ENCODE measurements at places on chromosomes 1 and 21.
A peak's percentile ranks its signal among the peaks of the same experiment; 100 is the strongest.

GRCh38 chr1:61450454-61450853 is 274.5 kb downstream of the TM2D1 start:
- DNase-seq: no peak

DNA sequence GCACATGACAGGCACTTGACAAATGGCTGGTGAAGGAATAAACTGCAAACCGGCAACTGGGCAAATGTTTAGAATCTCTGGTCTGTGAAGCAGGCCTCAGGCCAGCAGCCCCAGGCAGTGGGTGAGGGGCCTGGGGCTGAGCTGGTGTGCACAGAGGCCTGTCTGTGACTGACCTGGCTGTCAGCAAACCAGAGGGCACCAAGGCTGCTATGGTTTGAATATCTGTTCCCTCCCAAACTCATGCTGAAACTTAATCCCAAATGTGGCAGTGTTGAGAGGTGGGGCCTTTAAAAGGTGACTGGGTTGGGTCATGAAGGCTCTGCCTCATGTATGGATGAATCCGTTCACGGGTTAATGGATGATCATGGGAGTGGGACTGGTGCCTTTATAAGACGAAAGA is 139.8 kb downstream of the DMRTB1 start:
- no peak for DNase-seq

GRCh38 chr1:174938281-174939007 is 61.3 kb upstream of the CACYBP start:
- no peak for DNase-seq

GRCh38 chr1:181344091-181344490 is 139.2 kb upstream of the CACNA1E start:
- no peak for DNase-seq

DNA sequence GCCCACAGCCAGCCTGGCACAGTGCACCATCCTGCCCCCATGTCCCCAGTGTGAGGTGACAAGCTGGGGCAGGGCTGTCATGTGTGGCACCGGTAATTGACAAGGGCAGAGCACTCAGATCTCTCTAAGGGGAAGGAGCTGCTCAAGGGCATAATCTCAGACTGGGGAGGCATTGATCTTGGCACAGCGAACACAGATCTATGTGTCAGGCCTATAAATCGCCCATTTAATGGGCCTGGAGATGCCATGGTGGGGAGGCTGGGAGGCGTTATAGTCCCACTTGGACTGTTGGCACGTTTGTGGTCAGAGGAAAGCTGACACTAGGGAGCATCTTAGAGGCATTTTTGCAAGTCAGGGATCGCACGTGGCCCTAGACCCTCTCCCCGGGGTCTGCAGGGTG is 594.1 kb downstream of the PTPRU start:
- DNase-seq: no peak

- no peak for DNase-seq
Measured at GRCh38 chr1:91707114-91707889, 178.6 kb downstream of the TGFBR3 start.

GRCh38 chr1:177427811-177428210 is 257.1 kb downstream of the BRINP2 start:
- DNase-seq: no peak

DNA sequence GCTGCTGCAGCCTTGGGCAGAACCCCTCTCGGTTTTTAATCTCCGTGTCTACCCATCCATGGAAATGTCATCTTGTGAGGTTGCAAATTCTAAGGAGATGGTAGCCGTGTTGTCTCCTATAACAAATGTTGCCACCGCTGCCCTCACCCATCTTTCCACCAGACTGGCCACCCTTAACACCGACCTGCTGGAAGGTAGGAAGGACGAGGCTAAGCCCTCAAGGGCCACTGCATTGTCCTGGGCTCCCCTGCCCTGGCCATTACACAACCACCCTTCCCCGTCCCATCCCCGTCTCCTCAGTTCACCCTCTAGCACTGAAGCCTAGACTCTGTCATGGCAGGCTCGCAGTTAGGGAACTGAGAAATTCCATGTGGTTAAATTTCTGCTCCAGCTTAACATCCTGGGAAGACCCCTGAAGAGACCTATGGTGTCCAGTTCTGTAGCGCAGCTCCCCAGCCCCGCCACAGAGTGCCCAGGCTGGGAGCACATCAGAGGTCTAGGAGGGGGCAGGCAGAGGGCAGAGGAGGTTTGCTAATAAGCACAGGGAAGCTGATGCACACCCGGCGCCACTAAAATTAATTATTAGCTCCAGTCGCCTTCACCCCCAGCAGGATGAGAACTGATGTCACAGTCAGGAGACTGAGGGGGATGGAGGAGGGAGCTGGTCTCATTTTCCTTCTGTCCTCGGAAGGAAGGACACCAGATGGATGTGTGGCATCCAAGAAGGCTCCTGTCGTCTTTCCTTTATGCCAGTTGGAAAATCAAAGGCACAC is 38.3 kb downstream of the STUM start:
- DNase-seq: no peak

- no peak for DNase-seq
Measured at GRCh38 chr1:184838504-184838951, 83.9 kb upstream of the EDEM3 start.

DNA sequence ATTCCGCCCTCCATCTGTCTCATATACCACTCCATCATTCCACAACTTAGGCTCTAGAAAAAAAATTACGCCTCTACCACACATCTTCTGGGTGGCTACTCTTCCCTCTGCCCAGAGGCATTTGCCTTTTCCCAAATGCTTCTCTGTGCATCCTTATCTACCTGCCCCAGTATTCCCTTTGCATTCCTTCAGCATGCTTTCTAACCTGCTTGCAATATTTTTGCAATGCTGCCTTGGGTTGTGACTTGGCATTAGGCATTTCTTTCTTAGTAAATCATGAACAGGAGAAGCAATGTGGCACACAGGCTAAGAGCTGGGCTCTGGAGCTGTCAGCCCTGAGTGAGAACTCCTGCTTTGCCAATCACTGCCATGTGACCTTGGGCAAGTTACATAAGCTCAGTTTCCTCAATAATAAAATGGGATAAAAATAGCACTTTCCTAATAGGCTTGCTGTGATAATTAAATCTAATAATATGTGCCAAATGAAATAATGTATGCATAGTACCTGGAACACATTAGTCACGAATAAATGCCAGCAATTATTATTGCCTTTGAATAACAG is 276.0 kb downstream of the ASTN1 start:
- DNase-seq: no peak

GRCh38 chr1:19869929-19870328 is 12.3 kb upstream of the OTUD3 start:
- no peak for DNase-seq

- no peak for DNase-seq
Measured at GRCh38 chr1:173475564-173476196, 1.5 kb upstream of the PRDX6 start.

GRCh38 chr1:111725192-111725591 is 14.0 kb downstream of the INKA2 start:
- no peak for DNase-seq

- DNase-seq: no peak
Measured at GRCh38 chr1:4071653-4072052, 171.6 kb upstream of the C1orf174 start.

GRCh38 chr1:203006948-203007871 is at the start of gene TMEM183A:
Gene TMEM183A, plus strand, starts transcription at chr1:203007374. Its CDS starts 92 bp downstream, at chr1:203007466.
- DNase-seq: peak; percentile 94

- DNase-seq: no peak
Measured at GRCh38 chr1:183912265-183912886, 107.5 kb downstream of the RGL1 start.

DNA sequence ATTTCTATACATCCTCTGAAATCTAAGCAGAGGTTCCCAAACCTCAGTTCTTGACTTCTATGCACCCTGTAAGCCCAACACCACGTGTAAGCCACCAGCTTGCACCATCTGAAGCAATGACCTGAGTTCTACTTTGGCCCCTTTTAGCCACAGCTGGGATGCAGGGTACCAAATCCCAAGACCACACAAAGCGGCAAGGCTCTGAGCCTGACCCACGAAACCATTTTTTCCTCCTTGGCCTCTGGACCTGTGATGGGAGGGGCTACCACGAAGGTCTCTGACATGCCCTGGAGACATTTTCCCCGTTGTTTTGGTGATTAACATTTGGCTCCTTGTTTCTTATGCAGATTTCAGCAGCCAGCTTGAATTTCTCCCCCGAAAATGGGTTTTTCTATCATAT is 38.8 kb downstream of the STXBP3 start:
- no peak for DNase-seq

- no peak for DNase-seq
Measured at GRCh38 chr1:240044620-240045019, 47.1 kb upstream of the FMN2 start.

GRCh38 chr21:45917241-45917640 is 64.3 kb upstream of the COL6A1 start:
- DNase-seq: no peak

- no peak for DNase-seq
Measured at GRCh38 chr1:4090976-4091660, 191.0 kb upstream of the C1orf174 start.

DNA sequence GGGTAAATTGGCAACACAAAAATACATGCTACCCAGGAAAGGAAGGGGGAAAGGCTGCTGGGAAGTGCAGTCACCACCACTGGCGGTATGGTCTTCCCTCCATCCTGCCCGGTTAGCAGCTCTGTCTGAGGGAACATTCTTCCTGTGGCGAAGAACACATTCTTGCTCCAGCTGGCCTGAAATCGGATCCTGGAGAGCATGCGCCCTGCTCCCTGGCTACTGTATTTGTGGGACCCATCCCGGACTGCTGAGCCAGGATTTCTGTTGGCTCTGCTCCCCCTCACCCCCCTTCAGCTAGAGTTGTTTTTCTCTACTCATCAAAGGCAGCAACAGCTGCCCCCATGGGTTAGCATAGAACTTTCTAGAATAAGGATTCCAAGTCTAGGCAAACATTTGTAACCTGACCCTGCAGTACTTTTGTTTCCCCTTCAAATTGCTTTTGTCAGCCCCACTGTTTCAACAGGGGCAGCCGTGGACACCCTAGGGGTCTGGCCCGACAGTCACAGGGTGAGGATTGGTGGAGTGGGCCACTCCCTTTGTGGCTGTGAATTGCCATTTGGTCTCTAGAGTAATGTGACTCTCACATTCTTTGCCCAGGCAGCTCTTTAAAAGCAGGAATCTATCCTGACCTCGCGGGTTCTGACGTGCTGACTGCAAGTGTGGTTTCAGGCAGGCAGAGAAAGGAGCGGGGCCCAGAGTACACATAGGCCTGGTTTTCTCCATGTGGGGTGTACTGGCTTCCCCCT is 157.7 kb downstream of the TOMM20 start:
- peak; percentile 41 for DNase-seq

- no peak for DNase-seq
Measured at GRCh38 chr1:113647164-113647563, 112.1 kb downstream of the PHTF1 start.

DNA sequence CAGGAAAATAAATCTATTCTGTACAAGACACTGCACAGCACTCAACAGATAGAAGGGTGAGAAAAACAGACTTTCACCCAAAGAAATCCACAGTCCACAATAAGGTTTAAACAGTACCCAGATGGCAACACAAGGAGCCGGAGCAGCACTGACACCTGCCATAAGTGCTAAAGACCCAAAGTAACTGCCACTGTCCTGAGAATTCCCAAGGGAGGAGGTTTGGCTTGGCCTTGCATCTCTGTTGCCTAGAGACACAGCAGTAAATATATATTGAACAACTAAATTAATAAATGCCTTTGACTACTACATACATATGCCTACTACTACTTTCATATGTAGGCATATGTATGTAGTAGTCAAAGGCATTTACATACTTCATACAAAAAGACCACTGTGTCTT is 68.0 kb downstream of the VAV3 start:
- DNase-seq: no peak

DNA sequence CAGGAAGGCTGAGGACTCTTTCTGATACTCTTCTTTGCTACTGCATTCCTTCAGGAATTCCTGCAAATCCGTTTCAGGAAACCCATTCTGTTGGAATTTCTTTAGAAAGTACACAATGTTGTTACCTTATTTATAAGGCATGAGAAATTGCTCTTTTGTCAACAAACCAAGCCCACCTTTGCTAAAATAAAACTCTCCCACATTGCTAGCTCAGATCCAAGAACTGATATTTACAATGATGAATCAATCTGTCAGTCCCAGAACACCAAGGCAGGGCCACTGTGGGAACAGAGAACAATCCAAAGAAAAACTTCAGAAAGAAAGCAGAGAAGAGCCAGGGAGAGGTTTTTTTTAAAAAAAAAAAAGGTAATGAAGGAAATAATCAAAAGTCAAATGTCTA is 36.6 kb upstream of the LPAR3 start:
- no peak for DNase-seq

GRCh38 chr1:88581703-88582102 is 102.4 kb upstream of the PKN2 start:
- DNase-seq: no peak

DNA sequence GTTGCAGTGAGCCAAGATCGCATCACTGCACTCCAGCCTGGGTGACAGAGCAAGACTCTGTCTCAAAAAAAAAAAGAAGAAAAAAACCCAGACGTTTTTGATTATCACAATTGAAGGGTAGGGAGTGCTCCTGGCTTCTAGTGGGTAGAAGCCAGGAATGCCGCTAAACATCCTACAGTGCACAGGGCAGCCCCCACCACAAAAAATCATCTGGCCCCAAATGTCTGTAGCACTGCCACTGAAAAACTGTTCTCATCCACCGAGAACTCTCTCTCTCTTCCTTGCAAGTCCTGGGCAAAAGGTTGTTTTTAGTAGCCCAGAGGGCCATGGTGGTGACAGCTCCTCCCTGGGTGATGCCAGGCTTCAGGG is 35.6 kb upstream of the GPR157 start:
- DNase-seq: no peak

DNA sequence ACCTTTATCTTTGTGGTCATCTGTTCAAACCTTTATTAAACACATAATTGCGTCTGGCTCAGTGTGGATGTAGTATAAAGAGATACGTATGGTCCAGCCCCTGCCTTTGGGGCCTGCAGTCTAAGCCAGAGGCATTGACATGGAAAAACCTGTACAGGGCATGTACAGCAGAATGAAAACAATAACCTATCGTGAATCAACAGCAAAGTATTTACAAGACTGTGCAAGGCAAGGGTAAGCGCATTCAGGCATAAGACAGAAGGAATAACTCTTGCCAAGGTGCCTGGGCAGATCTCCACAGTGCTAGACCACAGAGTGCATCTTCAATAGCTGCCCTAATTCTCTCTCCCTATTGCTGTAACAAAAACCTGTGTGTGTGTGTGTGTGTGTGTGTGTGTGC is 35.5 kb downstream of the KIRREL1 start:
- no peak for DNase-seq

- DNase-seq: no peak
Measured at GRCh38 chr1:1510912-1511532, 940 bp upstream of the ATAD3A start.

DNA sequence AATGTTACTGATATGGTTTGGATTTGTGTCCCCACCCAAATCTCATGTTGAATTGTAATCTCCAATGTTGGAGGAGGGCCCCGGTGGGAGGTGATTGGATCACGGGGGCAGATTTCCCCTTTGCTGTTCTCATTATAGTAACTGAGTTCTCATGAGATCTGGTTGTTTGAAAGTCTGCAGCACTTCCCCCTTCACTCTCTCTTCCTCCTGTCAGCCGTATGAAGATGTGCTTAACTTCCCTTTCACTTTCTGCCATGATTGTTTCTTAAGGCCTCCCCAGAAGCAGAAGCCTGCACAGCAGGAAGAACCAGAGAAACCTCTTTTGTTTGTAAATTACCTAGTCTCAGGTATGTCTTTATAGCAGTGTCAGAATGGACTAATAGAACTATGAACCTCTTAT is 28.4 kb downstream of the TRIM33 start:
- DNase-seq: peak; percentile 29
